ENCODE measurements at places on chromosomes 13 and 19.

- DNase-seq = no peak
Measured at GRCh38 chr13:34779171-34779570, 162.9 kb upstream of the NBEA start.

DNA sequence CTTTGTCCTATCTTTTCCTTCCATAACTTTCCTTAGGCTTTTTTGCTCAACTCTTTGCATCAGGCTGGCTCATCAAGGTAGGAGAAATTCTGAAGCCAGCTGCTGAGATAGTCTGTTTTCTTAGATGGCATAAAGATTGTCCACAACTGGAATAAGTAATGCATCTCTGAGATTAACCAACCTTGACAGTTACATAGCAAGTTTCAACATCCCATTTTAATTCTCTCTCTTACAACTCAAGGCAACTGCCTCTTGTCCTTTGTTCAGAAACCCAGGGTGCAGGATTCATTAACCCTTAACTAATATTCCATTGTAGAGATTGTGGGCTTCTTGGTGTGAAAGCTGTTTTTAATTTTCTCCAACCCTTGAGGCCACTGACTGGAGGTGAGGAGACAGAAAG lies 239.2 kb downstream of the LACC1 start:
- DNase-seq = no peak

- DNase-seq = peak; percentile 79
Measured at GRCh38 chr19:15280915-15281683, 48.9 kb upstream of the EPHX3 start.

- peak; percentile 75 for DNase-seq
Measured at GRCh38 chr19:13952931-13953531, 722 bp downstream of the DCAF15 start.

DNA sequence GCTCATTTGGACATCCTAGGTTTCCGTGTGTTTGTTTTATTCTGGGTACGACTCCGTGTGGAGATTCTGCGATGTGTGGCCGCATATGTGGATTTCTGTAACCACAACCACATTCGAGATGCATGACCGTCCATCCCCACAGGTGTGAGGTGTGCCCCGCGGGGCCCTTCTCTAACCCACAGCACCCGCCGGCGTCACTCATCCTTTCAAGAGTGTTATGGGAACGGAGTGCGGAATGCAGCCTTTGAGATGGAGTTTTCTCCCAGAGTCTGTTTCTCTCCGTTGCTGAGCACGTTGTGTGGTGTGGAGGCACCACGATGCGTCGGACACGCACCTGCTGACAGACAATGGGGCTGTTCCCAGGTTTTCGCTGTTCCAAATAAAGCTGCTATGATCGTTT lies 40.0 kb downstream of the C13orf46 start:
- DNase-seq = no peak

DNA sequence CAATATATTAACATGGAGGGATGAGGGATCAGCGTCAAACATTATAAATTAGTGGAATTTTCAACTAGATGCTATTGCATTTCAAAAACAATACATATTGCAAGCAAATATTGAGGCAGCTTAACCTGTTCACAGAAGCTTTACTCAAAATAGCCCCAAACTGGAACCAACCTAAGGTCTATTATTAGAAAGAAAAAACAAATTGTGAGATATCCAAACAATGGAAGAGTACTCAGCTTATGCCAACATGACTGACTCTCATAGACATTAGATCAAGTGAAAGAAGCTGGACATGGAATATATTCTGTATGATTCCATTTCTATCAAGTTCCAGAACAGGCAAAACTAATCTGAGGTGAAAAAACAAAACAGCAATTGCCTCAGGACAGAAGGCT lies 27.6 kb upstream of the NEK3 start:
- no peak for DNase-seq

DNA sequence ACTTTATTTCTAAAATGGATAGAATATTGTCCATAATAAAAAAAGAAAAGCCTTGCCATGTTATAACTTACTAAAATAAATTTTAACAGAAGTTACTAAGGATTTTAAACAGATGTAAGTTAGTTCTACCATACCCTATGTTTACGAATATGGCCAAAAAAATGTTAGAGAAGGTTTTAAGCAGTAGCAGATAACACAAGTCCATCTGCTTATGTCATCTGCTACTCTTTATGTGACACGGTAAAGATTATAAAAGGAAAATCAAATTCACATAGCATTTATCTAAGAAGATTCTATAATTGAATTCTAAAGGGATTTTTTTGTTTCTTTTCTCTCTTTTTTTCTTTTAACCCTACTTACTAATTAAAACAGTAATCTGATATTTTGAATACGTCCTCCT lies 114.2 kb upstream of the MIR17HG start:
- DNase-seq = no peak

DNA sequence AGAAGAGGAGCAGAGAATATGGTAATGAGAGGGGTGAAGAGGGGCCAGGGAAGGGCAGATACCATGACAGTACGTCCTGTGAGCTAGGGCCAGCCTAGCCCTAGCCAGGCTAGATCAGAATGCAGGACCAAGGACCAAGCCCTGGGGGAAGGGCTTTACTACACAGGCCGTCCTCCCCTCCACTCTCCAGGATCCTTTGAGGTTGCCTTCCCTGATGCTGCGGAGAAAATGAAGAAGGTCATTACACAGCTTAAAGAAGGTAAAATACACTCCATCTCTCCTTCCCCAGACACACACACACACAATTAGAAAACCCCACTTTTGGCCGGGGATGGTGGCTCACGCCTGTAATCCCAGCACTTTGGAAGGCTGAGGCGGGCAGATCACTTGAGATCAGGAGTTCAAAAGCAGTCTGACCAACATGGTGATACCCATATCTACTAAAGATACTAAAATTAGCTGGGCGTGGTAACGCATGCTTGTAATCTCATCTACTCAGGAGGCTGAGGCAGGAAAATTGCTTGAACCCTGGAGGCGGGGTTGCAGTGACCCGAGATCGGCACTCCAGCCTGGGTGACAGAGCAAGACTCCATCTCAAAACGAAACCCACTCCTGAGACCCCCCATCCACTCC lies 8.5 kb downstream of the SPACA6 start:
- DNase-seq = no peak
